Retinal pigment epithelial cell (primary cell): ENCODE measurements at places on chromosomes 2 and 18.

GRCh38 chr2:47321411-47322031 is 81.4 kb upstream of the MSH2 start:
- no peak for DNase-seq

- DNase-seq = no peak
Measured at GRCh38 chr2:95158891-95159619, 593 bp downstream of the ZNF514 start.

GRCh38 chr18:73987247-73987980 is 160.2 kb downstream of the FBXO15 start:
- DNase-seq = no peak

GRCh38 chr2:221200184-221200839 is 371.8 kb downstream of the EPHA4 start:
- no peak for DNase-seq

DNA sequence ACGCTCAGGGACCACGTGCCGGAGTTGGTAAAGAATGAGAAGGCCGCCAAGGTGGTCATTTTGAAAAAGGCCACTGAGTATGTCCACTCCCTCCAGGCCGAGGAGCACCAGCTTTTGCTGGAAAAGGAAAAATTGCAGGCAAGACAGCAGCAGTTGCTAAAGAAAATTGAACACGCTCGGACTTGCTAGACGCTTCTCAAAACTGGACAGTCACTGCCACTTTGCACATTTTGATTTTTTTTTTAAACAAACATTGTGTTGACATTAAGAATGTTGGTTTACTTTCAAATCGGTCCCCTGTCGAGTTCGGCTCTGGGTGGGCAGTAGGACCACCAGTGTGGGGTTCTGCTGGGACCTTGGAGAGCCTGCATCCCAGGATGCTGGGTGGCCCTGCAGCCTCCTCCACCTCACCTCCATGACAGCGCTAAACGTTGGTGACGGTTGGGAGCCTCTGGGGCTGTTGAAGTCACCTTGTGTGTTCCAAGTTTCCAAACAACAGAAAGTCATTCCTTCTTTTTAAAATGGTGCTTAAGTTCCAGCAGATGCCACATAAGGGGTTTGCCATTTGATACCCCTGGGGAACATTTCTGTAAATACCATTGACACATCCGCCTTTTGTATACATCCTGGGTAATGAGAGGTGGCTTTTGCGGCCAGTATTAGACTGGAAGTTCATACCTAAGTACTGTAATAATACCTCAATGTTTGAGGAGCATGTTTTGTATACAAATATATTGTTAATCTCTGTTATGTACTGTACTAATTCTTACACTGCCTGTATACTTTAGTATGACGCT is 5.8 kb downstream of the MYCN start:
- DNase-seq = no peak

DNA sequence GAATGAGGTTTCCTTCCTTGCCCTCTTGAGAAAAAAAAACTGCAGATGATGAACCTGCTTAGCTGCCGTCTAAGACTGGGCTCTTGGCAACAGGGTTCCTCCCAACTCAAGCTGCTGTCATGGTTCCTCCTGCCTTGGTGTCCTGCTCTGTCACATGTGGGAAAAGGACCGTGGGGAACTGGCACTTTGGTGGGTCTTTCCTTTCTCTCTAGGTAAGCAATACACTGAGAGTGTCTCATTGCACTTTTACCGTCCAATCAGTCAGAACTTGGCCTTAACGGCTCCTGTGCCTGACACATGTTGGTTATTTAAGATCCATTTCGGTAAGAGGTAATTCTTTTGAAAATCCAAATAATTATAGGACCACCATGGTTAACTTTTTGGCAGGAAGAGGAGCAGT is 60.8 kb upstream of the RNF152 start:
- no peak for DNase-seq

GRCh38 chr2:152815634-152816257 is 97.3 kb downstream of the ARL6IP6 start:
- no peak for DNase-seq

DNA sequence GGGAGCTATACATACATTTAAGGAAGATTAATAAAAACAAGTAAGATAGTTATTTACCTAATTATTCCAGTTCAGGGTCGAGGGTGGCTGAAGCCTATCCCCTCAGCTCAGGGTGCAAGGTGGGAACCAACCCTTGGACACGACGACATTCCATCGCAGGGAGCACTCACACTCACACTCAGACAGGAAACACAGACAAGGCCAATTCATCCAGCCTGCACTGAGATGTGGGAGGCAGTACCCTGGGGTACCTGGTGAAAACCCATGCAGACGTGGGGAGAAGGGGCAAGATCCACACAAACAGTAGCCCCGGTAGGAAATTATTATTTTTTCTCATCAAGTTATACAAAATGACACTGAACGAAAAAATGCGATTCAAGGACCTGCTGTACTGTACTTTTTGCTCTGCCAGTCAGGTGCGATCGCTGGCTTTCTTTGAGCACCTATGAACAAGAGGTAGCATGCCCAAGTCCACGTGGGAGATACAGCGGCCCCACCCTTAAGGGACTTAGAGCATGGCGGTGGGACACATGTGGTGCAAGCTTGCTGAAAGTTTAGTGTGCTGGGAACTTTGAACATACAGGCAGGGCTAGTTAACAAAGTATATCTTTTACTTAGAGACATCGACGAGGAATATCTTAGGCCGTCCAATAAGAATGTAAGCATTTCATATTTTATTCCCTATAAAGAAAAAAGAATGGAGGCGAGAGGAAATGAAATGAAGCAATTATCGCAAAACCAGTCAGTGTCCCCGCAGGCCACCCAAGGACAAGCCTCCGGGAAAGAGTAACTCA is 624 bp downstream of the METTL8 start:
- DNase-seq = no peak

DNA sequence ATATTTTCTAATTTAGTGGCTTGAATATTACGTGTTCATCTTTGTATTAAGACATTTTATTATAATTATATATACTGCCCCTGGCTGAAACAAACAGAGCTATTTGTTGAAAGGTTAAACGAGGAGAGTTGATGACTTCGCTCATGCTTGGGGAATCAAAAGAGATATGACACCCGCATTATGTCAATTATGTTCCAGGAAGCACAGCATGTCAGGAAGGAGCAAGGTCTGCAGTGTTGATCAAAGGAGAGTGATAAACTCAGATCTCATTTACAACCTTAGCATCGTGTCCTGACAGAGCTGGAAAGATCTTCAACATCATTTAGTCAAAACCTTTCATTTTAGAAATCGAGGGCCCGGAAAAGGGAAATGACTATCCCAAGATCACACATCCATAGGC is 510.1 kb downstream of the TDRD15 start:
- no peak for DNase-seq

DNA sequence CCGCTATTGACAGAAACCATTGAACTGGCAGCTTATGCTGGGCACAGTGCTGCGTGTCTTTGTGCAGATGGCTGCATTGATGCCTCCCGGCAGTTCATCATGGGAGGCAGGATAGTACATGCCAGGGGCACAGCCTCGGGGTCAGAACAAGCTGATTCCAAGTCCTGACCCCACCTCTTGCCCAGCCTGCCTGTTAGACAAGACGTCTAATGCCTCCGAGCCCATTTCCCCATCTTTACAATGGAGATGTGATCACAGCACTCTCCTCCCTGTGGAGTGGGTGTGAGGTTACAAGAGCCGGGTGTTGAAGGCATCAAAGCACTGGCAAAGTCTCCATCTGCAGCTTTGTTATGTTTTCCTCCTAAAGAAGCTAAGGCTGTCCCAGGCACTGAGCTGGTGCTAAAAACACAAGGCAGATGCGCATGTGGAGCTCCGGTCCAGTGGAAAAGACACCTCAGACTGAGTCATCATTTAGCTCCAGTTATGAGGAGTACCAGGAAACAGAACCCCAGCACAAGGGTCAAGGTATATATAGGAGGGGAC is 125.7 kb upstream of the EPAS1 start:
- no peak for DNase-seq

GRCh38 chr2:38215993-38216392 is 140.0 kb upstream of the CYP1B1 start:
- DNase-seq = no peak

GRCh38 chr2:127864877-127865276 is 6.9 kb upstream of the POLR2D start:
- no peak for DNase-seq

DNA sequence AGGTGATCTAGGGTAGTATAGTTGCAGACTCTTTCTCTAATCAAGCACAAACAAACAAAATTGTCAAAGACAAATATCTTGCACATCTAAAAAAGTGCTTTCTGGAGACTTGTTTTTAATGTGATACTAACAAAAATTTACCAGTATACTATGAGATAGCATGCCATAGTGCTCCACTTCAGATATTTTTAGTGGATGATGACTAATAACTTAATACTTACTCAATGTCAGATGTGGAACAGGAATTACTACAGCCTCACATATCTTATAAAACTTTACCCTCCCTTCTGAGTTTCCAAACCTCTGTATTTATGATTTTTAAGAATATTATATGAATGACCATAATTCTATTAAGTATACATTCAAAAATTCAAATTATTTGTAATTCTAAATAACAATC is 1162.0 kb upstream of the SLC39A10 start:
- no peak for DNase-seq

DNA sequence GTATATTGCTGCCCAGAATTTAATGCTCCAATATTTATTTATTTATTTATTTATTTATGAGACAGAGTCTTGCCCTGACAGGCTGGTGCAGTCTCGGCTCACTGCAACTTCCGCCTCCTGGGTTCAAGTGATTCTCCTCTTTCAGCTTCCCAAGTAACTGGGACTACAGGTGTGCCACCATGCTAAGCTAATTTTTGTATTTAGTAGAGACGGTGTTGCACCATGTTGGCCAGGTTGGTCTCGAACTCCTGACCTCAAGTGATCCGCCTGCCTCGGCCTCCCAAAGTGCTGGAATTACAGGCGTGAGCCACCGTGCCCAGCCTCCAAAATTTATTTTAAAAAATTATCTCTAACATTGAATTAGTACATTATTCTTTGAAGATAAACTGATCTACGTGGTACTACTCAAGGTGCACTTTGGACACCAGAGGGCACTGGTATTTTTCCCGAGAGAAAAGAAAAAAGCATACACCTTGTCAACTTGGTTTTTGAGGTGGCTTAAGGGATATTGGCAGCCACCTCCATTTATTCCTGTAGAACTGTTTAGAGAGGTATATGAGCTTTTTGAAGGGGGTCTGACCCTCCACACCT is 1.4 kb upstream of the IDH1 start:
- no peak for DNase-seq

GRCh38 chr2:176813621-176814049 is 399.0 kb upstream of the HNRNPA3 start:
- DNase-seq = no peak

DNA sequence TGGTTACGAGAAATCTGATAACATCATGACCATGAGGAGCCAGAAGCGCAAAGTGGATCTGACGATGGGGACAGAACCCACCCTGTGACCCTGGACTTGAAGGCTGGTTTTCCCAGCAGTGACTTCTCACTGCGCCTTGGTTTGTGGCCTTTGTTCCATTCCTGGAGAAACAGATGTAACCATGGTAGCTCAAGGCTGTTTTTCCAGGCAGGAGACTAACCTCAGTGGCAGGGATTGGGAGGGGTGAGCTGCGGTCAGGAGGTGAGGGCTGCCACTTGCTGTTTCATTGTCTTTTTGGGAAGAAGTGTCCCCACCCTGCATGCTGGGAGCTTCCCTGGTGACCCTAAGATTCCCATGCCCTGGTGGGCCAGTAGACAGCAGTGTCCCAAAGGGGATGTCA is 116.4 kb upstream of the SMAD2 start:
- DNase-seq = no peak

GRCh38 chr2:51722311-51722710 is 690.4 kb upstream of the NRXN1 start:
- DNase-seq = no peak

GRCh38 chr2:75589391-75590105 is 28.8 kb upstream of the EVA1A start:
- DNase-seq = no peak

DNA sequence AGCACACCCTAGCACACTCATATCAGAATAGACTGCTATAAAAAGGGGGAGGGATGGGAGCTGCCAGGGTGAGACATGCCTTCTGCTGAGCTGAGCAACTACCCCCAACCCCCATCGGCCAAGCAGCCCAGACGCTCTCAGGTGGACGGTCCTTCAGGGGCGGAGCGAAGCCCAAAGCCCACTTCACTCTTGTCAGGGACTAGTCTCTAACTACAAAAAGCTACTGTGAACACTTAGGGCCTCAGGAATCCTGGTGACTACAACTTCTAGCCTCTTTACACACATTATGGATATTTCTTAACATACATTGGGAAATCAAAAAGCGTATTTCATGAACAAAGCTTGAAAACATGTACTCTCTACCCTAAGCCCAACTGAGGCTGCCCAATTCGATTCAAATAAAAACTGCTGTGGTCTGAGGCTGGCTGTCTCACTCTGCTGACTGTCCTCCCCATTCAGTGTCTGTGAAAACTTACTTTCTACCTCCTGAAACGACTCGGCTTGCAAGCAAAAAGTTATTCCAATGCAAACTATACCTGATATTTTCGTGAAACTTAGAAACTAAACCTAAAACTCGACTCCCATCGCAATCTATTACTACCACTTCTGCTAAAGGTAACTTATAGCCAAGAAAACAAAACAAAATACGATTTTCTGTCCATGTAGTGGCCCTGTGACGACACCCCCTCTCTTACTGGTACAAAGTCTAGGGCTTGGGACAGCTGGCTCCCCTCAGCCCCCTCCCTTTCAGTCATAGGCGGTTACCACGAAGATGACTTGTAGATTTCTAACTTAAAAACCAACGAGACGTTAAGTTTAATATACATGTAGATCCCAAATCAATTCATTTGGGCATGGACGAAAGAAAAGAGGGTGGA is 1.2 kb downstream of the SERTAD2 start:
- no peak for DNase-seq

GRCh38 chr2:180494286-180494685 is 486.1 kb upstream of the UBE2E3 start:
- DNase-seq = no peak

GRCh38 chr2:173427887-173428668 is 73.4 kb downstream of the CDCA7 start:
- no peak for DNase-seq

DNA sequence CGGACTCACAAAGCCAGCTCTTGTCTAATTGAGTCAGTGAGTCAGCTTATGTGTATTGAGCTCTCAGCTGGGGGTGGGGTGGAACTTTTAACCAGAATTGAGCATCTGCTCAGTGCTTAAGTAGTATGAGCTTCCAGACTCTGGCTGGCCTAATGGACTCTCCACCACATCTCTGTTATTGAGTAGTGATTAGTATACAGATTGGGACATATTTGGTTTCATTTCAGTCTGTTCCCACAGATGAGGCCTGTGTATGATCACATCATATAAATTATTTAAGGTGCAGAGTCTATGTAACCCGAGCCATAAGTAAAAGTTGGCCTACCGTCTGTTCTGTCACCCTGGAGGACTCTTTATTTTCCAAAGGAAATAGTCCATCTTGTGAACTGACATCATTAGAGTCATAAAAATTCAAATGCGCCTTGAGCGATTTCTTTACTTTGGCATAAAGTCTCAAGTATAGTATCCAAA is 152.1 kb downstream of the THSD7B start:
- DNase-seq = no peak

- no peak for DNase-seq
Measured at GRCh38 chr2:229164545-229165249, 106.4 kb downstream of the PID1 start.
